ENCODE measurements at places on chromosomes 12 and 14.
A peak's percentile ranks its signal among the peaks of the same experiment; 100 is the strongest.

DNA sequence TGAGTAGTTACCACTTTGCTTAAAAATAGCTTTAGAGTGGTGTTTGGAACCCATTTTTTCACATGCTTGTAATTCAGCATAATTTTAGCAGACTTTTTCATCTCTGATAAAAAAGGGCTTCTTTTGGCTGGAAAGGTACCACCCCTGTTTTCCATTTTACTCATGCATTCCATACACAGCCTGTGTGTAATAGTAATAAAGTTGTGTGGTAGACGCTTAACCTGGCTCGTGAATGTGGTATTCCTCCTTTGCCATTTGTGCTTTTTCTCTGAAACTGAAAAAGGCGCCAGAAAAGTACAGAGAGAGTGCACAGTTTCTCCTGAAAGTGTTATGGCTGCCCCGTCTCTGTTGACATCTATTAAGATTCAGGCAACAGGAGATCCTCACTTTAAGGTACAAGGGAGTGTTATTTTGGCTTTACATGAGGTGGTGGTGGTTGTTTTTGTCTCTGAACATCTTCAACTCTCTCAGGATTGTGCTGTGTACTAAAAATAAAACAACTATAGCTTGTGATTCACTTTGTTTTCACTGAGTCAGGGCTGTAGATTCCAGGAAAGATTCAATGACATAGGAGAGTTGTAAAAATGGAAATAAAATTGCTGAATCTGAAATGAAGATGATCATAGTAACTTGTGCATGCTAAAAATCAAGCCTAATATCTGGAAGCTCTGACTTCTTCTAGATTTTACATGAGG lies 45.6 kb upstream of the MIS18BP1 start:
- DNase-seq: no peak

DNA sequence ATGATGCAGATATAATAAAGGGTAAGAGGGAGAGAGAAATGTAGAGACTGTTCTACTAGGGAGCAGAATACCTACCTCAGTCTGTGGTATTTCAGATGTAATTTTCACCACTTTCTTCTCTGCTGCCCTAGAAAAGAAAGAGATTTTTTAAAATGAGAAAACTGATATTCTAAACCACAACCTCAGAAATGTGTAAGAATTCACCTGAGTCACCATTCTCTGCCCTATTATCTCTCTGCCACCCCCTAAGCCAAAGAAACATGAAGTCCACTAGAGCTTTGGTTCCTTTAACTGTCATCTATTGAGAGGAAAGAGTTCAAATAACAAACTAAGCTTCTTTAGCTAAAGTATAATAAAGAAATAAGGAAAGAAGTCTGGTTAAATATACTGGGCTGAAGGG lies 21.6 kb downstream of the SARNP start:
- DNase-seq: no peak

DNA sequence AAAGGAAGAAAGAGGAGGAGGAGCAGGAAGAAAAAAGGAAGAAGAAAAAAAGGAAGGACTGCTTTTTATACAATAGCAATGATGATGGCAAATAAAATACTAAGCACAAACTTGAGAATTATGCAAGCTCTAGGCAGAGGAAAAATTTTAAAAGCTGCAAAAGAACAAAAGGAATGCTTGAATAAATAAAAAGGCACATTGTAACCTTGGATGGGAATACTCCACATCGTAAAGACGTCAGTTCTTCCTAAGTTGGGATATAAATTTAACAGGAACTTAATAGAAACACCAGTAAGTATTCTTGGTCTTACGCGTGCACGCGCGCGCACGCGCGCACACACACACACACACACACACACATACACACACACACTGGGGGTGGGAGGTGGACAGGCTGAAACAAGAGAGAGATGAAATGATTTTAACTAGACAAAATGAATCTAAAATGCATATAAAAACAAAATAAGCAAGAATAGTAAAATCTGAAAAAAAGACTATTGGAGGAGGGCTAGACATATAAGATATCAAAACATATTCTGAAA lies 43.0 kb downstream of the SERPINA3 start:
- no peak for DNase-seq

- no peak for DNase-seq
These were observed 9.0 kb downstream of the MVK start for GRCh38 chr12:109582636-109583035.

- DNase-seq: no peak
These were observed 3.6 kb downstream of the STAT6 start for GRCh38 chr12:57107456-57108155.

DNA sequence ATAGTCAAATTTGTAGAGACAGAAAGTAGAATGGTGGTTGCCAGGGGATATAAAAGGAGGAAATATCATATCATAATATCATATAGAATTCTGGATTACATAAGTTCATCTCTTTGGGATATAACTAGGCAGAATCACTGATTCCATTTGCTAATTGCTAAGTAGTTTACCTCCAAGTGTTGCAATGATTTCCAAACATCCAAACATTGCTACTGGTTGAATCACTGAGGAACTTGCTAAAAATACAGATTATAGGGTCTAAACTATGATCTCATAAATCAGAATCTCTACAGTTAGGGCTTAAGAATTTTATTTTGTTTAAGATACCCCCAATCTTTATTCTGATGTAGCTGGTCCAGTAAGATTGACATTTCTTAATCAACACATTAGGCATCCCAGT lies 16.1 kb upstream of the TAS2R42 start:
- DNase-seq: no peak

DNA sequence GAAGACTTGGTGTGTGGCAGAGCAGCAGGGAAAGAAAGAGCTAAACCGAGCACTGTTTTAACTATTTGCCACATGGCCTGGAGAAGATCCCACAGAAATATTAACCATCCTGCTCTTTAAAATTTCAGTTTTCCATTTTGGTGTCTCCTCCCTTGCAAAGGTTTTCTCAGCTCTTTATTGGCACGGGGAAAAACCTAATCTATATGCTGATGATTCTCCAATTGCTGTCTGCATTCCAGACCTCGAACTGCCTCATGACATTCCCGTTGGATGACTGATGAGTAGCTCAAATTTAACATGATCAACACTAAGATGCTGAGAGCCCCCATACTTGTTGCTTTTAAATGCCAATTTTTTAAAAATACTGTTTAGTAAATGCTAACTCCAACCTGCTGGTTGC lies 115.0 kb downstream of the EMP1 start:
- no peak for DNase-seq

DNA sequence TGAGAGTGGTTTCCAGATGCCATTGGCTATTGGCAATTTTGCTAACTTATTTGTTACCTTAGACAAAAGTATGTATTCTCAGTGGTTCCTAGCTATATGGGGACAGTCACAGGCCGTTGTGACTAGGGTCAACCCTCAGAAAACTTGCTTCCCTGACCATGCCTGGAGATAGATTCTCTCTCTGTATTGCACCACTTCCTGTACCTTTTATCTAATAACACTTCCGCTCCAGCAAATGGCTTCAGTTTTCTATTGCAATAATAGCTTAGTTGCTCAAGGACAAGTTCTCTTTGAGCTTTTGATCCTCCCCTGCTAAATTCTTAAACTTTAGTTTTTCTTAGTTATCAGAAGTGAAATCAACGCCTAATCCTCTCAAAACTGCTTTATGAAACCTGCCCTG lies 338.0 kb downstream of the RMST start:
- DNase-seq: no peak

DNA sequence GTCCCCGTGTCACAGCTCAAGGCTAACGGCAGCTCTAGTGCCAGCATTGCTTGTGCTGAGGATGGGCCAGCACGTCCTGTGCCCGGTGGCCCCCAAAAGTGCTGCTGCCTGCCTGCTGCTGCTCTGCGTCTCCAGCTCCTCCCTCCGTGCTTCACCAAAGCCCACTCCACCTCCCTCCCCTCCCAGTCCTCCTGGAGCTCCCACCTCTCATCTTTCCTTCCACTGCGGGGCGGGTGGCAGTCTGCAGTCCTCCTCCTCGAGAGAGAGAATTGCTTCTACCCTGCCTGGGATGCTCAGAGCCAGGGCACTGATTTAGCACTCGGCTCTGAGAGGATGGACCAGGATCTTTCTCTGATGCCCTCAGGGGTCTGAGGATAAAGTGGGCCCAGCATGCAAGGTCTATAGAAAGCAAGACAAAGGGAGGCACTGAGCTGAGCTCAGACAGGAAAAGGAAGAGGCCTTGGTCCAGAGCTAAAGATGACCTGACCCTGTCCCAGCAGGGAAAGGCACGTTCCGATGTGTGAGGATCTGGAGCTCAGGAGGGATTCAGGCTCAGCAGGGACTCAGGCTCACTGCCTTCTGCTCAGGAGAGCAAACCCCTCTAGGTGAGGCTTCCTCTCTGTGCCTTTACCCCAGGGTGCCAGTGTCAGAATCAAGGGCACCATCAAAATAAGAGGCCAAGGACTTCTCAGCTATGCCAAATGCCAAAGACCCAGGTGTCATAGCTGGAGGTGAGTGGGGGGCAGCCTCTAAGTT lies 113.1 kb upstream of the FKBP4 start:
- DNase-seq: no peak

DNA sequence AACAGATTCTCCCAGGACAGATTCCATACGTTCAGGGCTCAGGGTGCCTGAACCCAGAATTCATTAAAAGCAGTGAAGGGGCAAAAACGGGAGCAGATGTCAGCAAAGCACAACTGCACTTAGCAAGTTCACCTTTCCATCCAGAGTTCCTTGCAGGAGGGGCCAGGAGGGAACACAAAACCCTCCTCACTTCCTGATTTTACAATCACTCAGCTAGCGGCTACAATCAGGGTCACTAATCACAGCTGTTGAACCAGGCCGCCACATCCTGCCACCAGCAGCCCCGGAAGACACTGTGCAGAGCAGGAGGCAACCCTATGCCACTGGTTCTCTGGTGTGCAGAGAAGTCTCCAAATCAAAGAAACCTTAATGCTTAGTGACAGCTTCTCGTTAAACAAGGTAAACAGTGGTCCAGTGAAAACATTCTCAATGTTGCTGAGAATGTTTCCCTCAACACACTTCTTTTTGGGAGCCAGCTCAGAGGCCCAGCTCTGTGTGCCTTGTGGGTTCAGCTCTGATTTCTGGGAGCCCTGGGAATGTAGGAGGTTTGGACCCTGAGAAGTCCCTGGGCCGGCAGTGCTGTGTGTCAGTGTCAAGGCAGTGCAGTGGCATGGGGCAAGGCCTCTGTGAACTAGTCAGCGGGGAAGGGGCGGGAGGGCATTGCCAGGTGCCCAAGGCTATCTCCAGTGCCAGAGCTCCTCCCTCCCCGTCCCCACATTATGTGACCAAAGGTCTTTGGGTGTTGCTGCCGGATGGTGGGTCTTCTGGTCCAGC lies 54.5 kb downstream of the VCPKMT start:
- peak; percentile 75 for DNase-seq

GRCh38 chr14:33764876-33765650 lies 185.8 kb downstream of the EGLN3 start:
- no peak for DNase-seq

- no peak for DNase-seq
These were observed 76.5 kb downstream of the TRMT5 start for GRCh38 chr14:60904381-60904780.

All from GM10248 (cell line).